Stimulated activated CD8-positive, alpha-beta memory T cell treated with anti-CD3 and anti-CD28 coated beads, Interleukin-15, amount 100 ng/mL, for 24 hours (primary cell): ENCODE measurements at places on chromosomes 16 and 17.

DNA sequence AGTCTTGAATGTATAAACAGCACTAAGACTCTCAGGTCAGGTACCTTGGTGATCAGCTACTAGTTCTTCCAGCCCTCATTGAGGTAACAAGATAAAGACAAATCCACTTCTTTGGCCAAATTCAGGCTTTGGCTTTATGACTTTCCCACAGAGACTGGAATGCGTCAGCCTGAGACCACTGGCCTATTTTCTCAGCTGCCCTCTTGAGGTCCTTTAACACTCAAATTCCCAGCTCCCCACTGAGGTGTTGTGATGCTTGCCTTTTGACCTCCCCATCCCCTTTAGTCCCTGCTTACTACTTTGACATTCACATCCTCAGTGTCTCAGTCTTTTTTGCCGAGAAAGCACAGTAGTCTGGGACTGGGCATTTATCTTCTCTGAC lies 10.6 kb downstream of the TNFAIP1 start:
- no peak for DNase-seq

- no peak for DNase-seq
These were observed 1.5 kb downstream of the ATPAF2 start for GRCh38 chr17:18037486-18037885.

GRCh38 chr16:79097166-79097565 lies 503.4 kb downstream of the MAF start:
- DNase-seq: no peak

- DNase-seq: no peak
These were observed 51.9 kb downstream of the MEOX1 start for GRCh38 chr17:43609613-43610385.

GRCh38 chr16:57935904-57936303 lies 35.0 kb downstream of the CNGB1 start:
- DNase-seq: no peak

GRCh38 chr17:60506312-60506711 lies 19.7 kb downstream of the APPBP2 start:
- no peak for DNase-seq

- DNase-seq: no peak
These were observed 26.8 kb downstream of the VMP1 start for GRCh38 chr17:59734226-59734625.

DNA sequence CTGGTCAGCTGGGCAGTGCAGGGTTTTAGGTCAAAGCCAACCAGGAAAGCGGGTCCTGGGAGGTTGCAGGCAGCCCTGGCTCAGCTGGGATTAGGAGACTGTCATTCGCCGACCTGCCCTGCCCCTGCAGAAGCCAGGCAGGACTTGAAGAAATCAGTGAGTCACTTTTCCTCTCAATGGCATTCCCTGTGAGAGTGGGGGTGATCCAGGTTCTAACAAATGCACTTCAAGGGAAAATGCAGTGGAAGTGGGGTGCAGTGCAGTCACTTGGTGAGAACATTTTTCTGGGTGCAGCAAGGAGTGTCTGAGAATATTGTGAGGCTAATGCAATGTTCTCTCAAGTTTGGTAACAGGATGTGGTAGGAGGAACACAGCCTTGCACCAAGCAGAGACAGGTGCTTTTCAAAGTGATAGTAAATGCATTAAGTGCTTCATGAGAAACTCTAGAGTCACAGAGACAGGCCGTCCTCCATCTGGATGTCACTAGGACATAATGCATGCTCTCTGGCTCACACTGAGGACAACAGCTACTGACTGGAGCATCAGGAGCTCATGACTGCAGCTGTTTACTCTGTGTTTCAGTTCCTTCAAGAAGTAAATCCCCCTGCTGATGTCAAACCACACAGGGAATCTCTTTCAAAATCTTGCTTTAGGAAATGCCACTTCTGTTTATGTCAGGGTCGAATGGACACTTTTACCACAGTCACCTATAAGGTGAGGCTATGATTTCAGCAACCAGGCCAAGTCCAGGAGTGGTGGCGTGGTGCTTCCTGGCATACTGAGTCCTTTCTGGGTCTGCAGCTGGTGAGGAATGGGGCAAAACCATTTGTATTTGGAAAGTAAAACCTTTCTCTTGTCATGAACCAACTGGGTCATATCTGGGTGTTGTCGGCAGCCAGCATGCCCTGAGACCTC lies 16.7 kb downstream of the CDK5R1 start:
- no peak for DNase-seq

DNA sequence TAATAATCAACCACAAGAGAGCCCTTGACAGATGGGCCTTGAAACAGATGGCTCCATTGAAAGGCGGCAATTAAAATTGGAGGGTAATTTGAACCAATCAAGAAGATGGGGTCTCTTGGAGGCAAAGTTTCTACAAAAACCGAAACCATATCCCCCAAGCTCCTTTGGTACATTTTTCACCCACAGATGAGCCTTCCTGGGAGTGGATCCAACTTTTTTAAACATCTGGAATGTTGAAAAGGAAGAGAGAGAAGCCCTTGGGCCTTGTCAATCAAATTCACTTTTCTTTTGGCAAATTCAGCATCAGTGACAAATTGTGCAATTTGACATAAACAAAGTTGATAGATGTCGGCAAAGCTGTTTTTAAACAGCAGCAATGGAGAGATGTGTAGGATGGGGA lies 13.2 kb upstream of the NUP93 start:
- DNase-seq: no peak

DNA sequence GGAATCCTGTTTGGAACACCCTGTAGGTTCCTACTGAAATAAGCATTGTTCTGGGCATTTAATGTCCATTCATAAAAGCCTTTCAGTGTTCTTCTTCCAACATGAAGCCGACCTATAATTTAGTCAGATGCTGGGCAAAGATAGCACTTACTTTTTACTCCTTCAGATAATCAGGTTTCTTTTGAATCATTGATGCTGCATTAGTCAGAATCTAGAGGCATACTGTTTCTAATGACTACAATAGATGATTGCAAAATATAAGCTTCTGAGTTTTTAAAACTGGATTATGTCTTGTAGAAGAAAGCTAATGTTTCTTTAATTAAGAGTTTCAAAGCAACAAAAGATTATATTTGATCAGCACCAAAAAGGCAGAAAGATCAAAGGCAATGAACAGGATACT lies 16.0 kb downstream of the MMD start:
- no peak for DNase-seq

- DNase-seq: no peak
These were observed 30.8 kb downstream of the C16orf54 start for GRCh38 chr16:29714972-29715371.

GRCh38 chr17:61380836-61381525 lies 18.7 kb upstream of the TBX2 start:
- no peak for DNase-seq

DNA sequence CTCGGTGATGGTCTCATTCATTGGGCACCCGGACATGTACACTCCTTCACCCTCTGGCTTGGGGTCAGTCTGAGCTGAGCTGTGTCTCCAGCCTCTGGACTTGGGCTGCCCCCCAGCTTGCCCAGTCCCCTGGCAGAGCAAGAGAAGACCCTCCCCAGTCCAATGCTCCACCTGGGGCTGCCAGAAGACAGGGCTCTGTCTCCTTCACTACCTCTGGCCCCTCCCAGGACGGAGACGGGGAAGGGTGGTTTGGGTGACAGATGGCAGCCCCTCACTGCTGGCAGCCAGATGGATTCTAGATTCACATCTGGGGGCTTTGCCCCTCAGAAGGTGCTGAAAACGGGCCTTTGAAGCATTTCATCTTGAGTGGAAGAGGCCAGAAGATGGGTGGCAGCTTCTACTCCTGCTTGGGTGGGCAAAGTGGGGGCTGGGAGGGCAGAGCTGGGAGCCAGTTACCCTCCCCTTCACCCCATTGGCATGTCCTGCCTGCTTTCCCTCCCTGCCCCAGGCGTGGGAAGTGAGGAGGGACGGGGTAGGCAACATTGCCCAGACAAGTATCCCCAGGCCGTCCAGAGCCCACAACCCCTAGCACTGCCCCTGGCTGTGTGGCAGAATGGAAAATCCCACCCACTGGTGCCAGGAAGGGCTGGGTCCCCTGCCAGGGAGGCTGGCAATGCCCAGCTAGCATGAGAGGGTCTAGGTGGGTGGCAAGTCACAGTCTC lies 13.9 kb downstream of the NGFR start:
- DNase-seq: no peak

- no peak for DNase-seq
These were observed 82.6 kb downstream of the CDK5R1 start for GRCh38 chr17:32569171-32570080.

- no peak for DNase-seq
These were observed 15.6 kb downstream of the PSMD3 start for GRCh38 chr17:39996162-39996561.

DNA sequence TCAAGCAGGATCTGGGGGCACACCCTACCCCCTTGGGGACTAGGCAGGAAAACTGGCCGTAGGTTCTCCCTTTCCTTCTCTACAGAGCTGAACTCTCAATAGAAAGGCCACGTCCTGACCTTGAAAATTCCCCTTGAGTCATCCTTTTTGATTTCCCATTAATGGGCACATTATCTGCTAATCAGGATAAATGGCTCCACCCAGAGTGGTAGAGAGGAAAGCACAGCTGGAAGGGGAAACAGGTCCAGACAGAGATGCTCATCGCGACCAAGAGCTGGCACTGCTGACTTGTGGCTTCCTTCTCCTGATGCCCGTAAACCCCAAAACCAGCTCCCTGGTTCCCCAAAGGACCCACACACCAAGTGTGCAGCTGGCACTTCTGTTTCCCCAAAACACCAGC lies 206.5 kb upstream of the CDH5 start:
- DNase-seq: no peak

DNA sequence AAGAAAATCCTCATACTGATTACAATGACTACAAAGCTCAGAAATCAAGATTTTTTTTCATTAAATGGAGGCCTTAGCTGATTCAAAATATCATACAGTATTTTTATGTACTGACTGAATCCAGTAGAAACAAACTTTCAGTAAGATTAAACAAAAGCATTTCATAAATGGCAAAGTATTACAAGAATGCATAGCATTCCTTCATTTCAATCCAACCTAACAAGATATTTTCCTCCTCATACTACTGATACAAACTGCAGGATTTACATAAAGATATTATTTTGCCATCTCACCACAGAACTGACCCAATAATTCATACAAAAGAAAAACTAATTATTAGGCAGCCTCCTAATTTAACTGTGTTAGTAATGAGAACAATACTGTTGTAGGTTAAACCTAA lies 6.2 kb upstream of the KANSL1 start:
- DNase-seq: no peak

DNA sequence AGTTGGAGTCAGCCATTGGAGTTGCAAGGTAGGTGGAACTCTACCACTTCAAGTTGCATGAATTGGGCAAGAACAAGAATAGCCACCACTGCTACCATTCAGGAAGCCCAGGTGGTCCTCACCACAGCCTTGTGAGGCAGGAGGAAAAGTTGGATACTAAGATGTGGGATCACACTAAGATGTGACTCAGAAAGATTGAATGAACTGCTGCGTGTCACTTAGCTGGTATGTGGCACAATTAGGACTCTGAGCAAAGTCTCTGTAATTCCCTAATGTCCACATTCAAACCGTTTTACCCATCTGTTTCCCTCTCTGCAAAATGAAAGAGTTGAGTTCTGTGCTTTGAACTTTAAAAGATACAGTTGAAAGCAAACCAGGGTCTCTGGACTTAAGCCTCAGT lies 44.7 kb upstream of the HS3ST3A1 start:
- no peak for DNase-seq

GRCh38 chr16:88064011-88064888 lies 113.0 kb downstream of the BANP start:
- no peak for DNase-seq

DNA sequence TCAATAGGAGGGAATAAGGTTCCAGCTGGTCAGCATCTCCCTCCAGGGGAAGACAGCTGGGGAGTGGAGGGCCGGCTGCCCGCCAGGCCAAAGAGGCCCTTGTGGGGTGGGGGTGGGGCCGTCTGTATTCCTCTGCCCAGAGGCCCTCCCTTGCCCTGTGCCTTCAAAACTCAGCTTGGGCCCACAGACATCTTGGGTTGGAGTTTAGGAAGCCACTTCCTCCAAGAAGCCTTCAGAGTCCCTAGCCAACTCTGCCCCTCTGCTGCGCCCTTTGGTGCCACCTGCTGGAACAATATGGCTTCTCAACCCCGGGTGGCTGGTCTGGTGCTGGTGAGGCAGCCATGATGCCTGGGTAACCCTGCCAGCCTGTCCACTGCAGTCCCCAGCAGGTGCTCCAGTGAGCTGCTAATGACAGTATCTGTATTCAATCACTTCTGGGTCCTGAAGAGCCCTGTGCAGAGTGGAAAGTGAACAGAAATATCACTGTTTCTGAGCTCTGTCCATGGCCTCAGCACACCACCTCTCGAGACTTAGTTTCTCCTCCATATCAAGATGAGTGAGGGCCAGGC lies 16.7 kb downstream of the HSD11B2 start:
- peak; percentile 39 for DNase-seq

GRCh38 chr16:63737633-63738032 lies 1384.2 kb downstream of the CDH11 start:
- DNase-seq: no peak

DNA sequence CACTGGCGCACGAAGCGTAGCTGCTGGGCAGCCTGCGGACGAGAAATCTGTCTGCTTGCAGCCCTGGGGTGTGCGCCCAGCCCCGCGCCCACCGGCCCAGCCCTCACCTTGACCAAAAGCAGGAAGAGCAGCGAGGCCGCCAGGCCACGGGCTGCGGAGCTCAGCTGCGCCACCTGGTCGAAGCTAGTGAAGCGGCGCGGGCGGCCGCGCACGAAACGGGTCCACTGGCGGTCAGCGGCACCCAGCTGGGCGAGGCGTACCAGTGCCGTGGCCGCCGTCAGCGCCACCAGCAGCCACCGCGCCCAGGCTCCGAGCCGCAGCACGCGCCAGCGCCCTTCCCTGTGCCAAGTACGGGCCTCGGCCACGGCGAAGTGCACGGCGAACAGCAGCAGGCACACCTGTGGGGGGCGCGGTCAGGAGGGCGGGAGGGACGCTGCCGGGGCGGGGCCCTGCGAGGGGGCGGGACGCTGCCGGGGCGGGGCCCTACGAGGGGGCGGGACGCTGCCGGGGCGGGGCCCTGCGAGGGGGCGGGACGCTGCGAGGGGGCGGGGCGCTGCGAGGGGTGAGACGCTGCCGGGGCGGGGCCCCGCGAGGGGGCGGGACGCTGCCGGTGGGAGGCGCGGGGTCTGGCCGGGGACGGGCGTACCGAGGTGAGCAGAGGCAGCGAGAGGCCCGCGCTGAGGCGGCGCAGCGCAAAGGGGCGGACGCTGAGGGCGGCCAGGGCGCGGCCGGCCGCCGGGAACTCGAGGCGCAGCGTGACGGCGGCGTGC lies 43.2 kb downstream of the TSC2 start:
- DNase-seq: no peak
